ENCODE measurements at places on chromosomes 6 and 20.
A peak's percentile ranks its signal among the peaks of the same experiment; 100 is the strongest.

DNA sequence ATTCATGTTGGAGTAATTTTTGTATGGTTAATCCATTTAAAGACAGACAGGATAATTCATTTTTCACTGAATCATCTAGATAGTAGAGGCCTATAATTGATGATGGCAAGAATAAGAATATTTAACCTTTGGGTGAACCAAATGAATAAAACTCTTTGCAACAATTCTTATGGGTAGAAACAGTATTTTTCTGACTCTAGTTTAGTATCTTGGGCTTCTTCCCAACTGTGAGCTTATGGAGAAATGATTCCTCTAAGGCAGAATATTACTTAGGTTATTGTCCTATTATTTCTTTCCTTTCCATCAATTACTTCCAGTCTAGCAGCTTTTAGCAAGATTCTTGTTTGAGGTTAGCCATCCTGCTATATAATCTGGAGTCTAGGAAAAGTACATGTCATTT is 734.9 kb upstream of the FLRT3 start:
- no peak for DNase-seq

DNA sequence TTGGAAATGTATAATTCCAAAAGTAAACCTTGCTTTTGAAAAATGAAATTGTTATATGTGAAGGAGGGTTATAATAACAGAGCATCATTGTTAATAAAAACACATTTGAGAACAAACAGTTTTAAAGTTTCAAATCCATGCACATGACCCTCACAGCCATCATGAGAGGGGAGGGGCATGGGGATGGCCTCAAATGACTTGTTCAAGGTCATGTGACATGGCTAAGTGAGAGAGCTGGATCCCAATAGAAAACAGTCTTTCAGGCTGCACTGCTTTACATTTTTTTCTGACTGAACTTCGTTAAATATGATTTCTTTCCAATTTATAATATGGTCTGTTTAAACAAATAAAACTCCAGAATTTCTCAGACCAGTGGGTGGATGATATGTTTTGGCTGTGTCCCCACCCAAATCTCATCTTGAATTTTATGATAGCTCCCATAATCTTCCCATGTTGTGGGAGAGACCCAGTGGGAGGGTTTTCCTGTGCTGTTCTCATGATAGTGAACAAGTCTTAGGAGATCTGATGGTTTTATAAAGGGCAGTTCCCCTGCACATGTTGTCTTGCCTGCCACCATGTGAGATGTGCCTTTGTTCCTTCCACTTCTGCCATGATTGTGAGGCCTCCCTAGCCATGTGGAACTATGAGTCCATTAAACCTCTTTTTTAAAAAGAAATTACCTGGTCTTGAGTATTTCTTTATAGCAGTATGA is 66.0 kb downstream of the DTD1 start:
- no peak for DNase-seq

GRCh38 chr6:66662196-66662595 is 955.2 kb upstream of the EYS start:
- no peak for DNase-seq

DNA sequence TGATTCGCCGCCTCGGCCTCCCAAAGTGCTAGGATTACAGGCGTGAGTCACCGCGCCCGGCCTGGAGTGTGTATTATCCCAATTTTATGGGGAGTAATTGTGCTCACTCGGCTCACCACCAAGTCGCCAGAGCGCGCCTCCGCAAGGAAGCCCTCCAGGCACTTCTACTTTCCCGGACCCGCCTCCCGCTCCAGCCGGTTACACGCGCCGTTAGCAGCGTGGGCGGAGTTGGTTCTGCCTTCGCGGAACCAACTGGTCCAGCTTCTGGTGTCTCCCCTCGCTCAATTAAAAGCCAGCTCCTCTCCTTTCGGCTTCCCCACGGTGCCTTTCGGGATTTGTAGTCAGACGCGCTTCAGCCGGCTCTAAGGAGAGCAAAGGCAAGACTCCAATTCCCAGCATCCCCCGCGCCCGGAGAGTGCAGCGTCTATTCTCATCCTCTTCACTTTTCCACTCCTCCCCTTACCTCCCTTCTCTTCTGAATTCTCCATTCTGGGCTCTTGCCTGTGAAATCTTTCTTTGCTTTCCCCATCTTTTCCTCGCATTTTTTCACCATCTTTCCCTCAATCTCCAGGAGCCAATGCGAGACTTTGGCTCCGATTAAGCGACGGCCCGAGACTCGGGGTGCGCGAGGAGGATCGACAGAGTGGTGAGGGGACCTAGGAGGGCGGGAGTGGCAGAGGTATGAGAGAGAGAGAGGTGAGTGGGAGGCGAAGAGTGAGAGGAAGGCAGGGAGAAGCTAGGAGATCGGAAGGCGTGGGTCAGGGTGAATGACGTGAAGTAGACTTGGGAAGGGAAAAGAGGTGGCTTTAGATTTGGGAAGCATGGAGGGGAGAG is at the start of gene GTF2H4:
Gene GTF2H4 (plus strand): TSS at position 450 of the 834 bp plus-strand sequence.
- DNase-seq: peak; percentile 94

- no peak for DNase-seq
Observed at GRCh38 chr20:45179166-45179565, 4.5 kb downstream of the PI3 start.

DNA sequence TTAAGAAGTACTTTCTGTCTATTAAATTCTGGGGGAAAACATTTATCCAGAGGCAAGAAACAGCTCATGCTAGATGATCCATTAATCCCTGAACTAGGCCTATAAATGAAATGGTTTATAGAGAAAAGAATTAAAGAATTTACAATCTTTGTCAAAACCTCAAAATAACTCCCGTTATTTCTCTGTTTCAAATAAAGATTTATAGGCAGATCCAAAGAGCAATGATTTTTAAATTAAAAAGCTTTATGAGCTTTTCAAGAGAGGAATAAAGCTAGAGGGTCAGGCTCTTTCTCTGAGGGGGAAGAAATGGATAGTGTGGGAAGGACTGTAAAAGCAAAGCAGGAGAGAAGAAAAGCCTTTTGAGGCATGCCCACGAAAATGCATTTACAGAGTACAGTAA is 82.5 kb upstream of the OGFRL1 start:
- no peak for DNase-seq

DNA sequence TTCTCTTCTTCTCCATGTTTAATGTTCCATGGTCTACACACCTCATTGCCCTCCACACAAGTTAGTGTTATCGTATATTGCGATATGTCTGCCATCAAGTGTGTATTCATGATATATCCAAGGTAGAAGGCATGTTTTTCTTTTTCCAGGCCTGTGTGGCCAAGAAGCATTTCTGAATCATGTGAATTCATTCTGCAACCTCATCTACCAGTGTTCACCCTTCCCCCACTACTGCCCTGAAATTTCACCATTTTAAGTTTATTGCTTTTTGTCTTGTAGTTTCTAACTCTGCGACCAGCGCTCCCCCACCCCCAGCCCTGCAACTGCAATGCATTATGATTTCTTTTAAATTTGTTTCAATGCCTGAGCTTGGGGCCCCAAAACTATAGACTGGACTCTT is 618.0 kb upstream of the FLRT3 start:
- no peak for DNase-seq

- no peak for DNase-seq
Observed at GRCh38 chr6:39047434-39048327, 900 bp upstream of the GLP1R start.

DNA sequence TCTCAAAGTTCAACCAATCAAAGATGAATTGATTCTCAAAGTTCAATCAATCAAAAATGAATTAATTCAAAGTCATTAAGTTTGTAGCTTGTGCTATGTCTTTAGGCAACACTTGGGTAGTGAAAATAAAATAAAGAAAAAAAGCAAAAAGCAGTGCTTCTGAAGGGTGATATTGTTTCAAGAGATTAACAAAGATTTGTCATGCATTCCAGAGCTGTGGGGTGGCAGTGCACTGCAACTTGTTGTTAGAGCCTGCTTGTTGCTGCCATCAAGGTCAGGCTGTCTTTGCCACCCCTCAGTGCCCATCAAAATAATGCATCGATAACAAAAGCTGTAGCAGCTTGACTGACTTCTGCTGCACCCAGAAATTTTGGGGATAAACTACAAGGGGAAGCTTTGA is 128.6 kb downstream of the RNF144B start:
- DNase-seq: no peak

GRCh38 chr6:98845211-98846020 is 11.0 kb downstream of the POU3F2 start:
- peak; percentile 46 for DNase-seq

DNA sequence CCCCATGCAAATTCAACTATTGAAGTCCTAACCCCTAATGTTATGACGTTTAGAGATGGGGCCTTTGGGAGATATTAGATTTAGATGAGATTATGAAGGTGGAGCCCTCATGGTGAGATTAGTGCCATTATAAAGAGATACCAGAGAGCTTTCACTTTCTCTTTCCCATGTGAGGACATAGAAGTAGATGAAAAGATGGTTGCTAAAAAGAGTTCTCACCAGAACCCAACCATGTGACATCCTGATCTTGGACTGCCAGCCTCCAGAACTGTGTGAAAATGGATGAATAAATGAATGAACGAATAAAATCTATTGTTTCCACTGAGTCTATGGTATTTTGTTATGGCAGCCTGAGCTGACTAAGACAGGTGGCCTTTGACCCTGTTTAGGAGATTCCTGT is 50.6 kb upstream of the FBXO30 start:
- no peak for DNase-seq

GRCh38 chr6:127288705-127289104 is 22.0 kb downstream of the RNF146 start:
- no peak for DNase-seq

GRCh38 chr6:104642871-104643270 is 216.8 kb downstream of the HACE1 start:
- DNase-seq: no peak

DNA sequence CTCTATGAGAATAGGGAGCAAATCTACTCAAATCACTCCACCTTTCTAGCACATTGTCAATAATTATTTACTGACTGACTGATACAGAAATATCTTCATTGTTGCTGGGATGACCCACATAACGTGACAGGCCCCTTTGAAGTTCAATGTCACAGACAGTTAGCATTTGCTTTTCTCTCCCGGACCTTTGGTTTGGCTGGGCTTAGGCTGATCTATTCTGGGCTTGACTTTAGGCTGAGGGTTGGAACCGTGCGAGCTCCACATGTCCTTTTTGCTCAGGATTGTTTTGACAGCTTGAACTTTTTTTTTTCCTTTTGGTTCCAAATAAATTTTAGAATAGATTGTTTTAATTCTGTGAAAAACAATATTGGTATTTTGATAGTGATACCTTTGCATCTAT is 12.0 kb downstream of the ULBP3 start:
- no peak for DNase-seq

DNA sequence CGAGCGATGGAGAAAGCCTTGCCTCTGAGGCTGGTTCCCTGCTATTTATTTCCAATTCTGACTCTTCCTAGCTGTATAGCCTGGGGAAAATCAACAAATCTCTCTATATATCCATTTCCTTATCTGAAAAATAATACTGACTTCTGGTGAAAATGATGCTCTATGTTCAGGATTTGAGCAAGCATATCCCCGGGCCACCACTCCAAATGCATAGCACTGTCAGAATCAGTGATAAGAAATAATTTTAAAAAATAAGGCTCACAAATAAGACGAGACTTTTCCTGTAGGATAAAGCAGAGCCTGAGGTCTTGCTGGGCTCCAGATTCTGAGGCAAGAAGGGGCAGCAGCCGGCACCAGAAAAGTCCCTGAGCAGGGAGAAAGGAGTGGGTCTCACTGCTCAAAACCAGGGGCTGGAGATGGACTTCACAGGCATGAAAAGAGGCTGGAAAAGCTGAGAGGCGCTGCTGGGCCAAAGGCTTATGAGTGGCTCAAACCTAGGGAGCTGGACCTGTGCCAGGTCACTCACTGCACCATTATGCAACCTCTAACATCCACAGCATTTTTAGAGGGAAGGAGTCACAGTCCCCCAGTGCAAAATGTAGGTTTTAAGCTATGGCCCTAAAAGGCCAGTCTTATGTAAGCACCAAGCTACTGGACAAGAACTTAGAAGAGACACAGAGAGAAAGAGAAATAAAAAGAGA is 48.1 kb upstream of the SLC17A4 start:
- no peak for DNase-seq

- DNase-seq: no peak
Observed at GRCh38 chr6:122198922-122199321, 200.5 kb upstream of the HSF2 start.

- no peak for DNase-seq
Observed at GRCh38 chr6:165800337-165800736, 137.3 kb upstream of the PDE10A start.

DNA sequence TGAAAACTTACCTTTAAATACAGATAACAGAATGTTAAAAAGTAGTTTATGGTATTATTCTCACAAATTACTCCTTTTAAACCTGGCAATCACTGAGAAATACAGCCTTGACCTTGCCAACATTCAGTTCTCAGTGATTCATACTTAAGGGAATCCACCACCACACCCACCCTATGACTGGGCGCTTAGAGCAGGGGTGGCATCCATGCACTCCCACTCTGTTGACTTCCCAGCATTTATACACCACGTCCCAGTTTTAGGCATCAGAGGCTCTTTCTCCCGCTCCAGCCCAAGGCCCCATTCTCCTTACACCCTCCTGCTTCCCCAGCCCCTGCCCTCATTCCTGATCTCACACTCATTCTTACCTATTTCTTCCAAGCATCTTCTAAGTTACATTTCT is 16.3 kb downstream of the TRAF3IP2 start:
- DNase-seq: no peak

DNA sequence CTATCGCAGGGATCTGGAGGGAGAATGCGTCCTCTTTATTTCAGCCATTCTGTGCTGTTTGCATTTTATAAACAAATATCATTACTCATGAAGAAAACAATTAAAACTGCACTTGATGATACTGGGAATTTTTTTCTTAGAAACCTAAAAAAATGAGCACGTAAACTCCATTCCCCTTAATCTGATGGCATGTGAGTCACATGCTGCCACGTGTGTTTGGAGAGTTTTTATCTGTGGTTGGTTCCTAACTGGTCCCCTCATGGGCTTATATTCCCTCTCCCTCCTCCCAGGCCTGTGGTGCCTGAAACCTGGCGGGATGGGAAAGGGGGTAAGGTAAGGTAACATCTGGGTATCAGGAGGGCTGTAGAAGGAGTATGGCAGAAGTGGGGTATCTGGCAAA is 6.5 kb downstream of the PACSIN1 start:
- no peak for DNase-seq

GRCh38 chr6:170209354-170210025 is 81.4 kb downstream of the DLL1 start:
- DNase-seq: no peak

- DNase-seq: no peak
Observed at GRCh38 chr20:17952692-17953684, 15.6 kb downstream of the SNX5 start.

- DNase-seq: no peak
Observed at GRCh38 chr6:158894193-158894592, 75.0 kb upstream of the EZR start.

DNA sequence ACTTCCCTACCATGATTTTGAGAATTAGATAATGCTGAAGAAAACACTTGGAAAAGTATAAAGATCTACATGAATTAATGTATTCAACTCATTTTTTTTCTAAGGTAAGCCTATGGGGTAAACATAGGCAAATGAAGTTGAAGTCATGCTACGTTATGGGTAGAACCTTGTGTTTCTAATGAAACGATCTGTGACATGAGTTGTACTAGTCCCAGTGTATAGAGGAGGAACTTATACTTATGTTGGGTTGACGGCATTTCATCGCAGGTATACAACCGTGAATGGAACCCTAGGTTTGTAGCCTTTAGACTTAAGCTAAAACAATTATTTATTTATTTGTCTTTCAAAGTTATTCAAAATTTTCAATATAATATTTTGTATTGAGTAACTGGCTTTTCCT is 2.6 kb downstream of the SLC35F1 start:
- no peak for DNase-seq

GRCh38 chr6:70258483-70258882 is 44.4 kb downstream of the COL9A1 start:
- DNase-seq: no peak

Measured in activated CD4-positive, alpha-beta T cell treated with anti-CD3 and anti-CD28 coated beads for 4 hours (primary cell).